ENCODE measurements at places on chromosomes 6 and 20. TPM values are rescaled to one million over a fixed set of nuclear protein-coding genes. Genes with fewer than 3 reads are reported as not detected.
A peak's percentile ranks its signal among the peaks of the same experiment; 100 is the strongest.

- no peak overlapping the region for H3K4me3 ChIP-seq
- no peaks in the 10 kb centered on the region for H3K27me3 ChIP-seq
- DNase-seq = peak; percentile 7
- H3K4me1 ChIP-seq = no peaks in the 10 kb centered on the region
These were observed 55.7 kb upstream of the BHLHE23 start for GRCh38 chr20:63062188-63063140.

DNA sequence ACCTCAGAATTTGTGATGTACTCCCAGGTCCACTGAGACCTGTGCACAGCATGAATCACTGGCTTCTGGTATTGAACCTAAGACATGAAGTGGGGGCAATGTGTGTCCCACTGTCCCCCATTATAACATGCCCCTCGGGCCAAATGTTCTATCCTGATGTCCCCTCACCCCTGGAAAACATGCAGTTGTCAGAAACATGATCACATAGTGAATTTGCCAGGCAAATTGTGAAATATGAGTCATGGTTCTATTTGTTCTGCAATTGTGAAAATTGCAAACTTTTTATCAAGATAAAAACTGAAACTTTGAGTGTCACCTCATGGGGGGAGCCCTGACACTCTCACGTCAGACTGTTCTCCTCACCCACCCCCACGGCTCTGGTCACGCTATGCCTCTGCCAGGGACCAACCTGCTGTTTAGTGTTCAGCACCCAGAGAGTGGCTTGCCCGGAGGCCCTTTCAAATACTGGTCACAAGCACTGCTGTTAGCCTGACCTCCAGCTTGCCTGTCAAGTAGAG, 305.3 kb downstream of the CLIC5 start:
- H3K27ac ChIP-seq = no peak overlapping the region
- no peaks in the 10 kb centered on the region for H3K36me3 ChIP-seq
- no peaks in the 10 kb centered on the region for H3K27me3 ChIP-seq
- H3K4me1 ChIP-seq = no peaks in the 10 kb centered on the region
- no peak for DNase-seq

DNA sequence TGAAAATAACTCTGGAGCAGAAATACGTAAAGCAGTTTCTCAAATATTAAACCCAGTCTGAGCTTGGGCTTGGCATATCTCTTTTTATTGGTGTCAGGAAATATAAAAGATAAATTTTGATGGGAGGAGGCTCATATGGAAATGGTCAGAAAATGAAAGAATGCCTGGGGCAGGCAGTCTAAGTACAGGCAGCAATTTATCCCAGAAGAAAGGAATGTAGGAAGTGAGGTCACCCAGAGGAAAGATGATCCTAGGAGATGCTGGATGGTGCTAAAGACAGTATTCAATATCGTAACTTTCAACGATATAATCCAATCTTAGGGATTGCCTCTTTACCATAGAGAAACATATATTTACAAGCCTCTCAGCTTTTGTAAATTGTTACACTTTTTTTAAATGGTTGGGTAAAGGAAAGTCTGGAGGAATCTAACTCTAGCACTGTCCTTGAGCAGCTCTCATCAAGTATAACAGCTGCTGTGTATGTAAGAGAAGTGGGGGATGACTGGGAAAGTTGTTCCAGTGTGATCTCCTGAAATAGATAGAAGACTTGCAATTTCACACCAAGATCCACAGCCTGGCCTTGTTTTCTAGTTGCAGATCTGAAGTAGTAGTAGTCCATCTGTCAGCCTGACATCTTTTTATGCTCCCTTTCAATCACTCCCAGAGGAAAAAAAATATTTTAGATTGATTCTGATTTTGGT, 256.9 kb upstream of the SASH1 start:
- H3K4me1 ChIP-seq = no peaks in the 10 kb centered on the region
- no peak overlapping the region for H3K27ac ChIP-seq
- DNase-seq = no peak
- no peaks in the 10 kb centered on the region for H3K36me3 ChIP-seq

GRCh38 chr6:169473663-169474062, 220.0 kb upstream of the THBS2 start:
- H3K27me3 ChIP-seq = no peaks in the 10 kb centered on the region
- H3K4me1 ChIP-seq = no peaks in the 10 kb centered on the region
- H3K4me3 ChIP-seq = no peak overlapping the region
- H3K27ac ChIP-seq = no peak overlapping the region
- H3K36me3 ChIP-seq = no peaks in the 10 kb centered on the region
- DNase-seq = no peak

DNA sequence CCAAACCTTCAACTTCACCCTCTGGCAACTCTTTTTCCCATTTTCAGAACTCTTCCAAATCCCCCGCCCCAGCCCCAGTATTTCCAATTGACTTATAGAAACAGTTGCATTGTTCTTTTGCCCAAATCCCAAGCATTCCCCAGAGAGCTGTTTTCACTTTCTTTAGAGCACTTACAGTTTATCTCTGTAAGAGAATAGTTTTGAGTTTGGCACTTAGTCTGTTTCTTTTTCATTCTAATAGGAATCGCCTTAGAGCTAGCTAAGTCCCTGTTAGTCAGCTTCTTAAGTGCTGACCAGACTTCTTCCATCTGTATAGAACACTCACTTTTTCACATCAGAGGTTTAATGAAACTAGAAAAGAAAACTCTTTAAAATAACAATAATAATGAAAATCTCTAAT, 374.2 kb upstream of the FLRT3 start:
- no peaks in the 10 kb centered on the region for H3K4me1 ChIP-seq
- no peak overlapping the region for H3K4me3 ChIP-seq
- H3K36me3 ChIP-seq = no peaks in the 10 kb centered on the region
- DNase-seq = no peak

- DNase-seq = no peak
- no peaks in the 10 kb centered on the region for H3K36me3 ChIP-seq
- H3K4me3 ChIP-seq = no peak overlapping the region
- H3K27me3 ChIP-seq = no peaks in the 10 kb centered on the region
- H3K4me1 ChIP-seq = no peaks in the 10 kb centered on the region
These were observed 33.2 kb upstream of the PNISR start for GRCh38 chr6:99458319-99458718.

DNA sequence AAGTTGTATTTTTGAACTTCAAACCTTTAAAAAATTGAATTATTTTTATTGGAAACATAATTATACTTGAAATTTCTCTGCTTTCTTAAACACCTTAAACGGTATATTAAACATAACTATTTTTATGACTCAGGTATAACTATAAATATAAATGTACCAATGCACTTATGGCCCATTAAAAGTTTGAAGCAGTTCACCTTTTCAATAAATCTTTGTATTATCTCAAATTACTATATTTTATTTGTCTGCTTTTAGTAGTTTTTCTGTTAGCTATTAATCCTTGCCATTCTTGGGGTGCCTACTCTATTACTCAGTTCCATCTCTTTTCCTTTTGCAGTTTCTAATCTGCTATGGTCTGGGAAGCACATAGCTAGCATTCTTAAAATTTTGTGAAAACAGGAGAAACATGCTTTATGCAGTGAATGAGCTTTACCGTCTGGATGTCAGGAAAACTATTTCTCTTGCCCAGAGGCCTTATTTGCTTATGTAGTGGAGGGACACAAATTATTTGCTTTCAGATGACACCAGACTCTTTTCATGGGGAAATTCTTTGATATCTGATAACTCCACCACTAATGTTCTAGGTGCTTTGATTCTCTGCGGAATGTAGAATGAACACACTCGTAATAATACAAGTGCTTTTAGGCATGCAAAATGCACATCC, 378.9 kb upstream of the CITED2 start:
- H3K4me1 ChIP-seq = peaks cover 7% of the 10 kb centered on the region
- H3K27me3 ChIP-seq = no peaks in the 10 kb centered on the region
- H3K36me3 ChIP-seq = no peaks in the 10 kb centered on the region
- no peak overlapping the region for H3K4me3 ChIP-seq

C20orf144 gene
- total RNA-seq = not detected

PLCB1 gene
- total RNA-seq = 13.1 TPM

COL9A1 gene
- total RNA-seq = not detected
